ENCODE measurements at places on chromosomes 11 and 22.

DNA sequence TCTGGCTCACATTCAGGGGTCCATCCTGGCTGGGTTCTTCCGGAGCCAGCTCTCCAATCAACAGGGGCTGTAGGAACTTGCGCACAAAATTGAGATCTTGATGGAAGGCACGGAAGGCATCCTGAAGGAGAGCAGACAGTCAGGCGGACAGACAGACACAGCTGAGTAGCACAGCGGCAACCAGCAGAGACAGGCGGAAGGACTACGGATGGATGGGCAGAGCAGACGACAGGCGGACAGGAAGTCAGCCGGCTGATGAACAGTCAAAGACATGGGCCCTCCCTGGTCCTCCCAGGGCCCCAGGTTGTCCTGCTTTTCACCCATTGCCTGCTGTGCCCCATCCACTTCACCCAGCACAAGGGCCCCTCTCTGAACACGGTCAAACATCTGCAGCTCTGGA, 11.3 kb downstream of the FADS3 start:
- DNase-seq = no peak

GRCh38 chr11:118610773-118611432, 3.5 kb downstream of the PHLDB1 start:
- peak; percentile 68 for DNase-seq

DNA sequence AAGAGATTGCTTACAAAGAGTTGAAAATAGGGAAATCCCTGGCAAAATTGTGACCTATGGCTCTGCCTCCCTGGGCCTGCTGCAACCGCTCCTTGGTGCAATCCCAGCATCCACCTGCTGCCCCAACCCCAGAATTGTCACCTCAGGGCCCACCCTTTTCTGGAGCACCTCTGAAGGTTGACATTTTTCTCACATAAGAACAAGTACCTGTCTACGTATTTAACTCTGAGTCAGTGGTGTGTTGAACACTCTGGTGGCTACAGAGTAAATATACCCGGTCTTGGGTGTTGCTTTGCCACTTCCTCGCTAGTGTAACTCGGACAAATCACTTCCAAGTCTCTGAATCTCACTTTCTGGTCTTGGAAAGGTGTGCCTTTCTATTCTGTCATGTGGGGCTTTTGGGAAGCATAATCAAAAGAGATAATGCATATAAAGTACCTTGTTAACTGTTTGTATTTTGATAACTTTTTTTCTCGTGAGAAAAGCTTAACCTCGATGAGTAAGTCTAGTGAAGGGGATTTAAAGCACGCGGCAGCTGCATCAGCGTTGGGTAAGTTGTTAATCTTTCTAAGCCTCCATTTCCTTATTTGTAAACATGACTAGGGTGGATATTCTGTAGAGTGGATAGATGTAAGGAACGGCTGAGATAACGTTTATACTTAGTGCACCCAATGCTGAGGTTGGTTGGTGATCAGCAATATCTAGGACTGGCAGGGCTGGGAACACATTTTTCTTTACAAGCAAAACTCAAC, 881.2 kb downstream of the OPCML start:
- no peak for DNase-seq

- DNase-seq = no peak
These were observed 125.9 kb downstream of the CCDC81 start for GRCh38 chr11:86500500-86501140.

DNA sequence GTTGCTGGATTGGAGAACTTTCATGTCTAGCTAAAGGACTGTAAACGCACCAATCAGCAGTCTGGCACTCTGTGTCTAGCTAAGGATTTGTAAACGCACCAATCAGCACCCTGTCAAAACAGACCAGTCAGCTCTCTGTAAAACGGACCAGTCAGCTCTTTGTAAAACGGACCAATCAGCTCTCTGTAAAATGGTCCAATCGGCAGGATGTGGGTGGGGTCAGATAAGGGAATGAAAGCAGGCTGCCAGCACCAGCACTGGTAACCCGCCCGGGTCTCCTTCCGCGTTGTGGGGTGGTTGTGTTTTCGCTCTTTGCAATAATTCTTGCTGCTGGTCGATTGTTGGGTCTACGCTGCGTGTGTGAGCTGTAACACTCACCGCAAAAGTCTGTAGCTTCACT, 11.3 kb downstream of the MYO18B start:
- no peak for DNase-seq

DNA sequence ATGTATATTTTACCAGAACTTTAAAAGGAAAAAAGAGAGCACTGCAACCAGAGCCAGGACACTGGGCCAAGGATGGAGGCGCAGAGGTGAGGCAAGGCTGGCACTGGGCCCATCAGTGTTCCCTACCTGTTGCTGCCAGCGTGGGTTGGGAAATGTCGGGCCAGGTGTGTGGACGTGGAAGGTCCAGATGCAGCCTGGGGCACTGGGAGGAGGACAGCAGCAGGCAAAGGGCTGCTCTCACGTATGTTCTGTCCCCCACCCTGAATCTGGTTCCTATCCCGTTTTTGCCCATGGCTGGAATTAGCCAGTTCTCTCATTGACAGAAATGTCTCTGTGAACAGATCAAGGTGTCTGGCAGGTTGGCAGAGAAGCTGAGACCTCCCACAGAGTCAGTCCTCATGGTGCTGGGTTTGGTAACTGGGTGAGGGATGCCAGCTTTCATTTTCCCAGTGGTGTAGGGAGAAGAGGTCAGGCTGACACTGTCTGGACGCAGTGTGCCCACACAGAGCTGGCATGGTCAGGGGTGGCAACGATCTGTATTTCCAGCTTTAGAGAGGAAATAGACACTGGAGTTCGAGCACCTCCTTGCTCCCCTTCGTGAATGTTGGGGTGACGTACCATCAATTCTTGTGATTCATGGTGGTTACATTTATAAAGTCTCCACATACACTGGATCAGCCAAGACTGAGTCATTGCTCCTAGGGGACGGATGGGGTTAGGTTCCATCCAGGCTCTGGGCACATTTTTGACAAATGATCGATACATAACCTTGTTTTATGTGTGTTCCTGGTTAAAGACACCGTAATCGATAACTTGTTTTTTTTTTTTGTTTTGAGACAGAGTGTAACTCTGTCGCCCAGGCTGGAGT, 4.3 kb upstream of the PNPLA3 start:
- peak; percentile 41 for DNase-seq

GRCh38 chr11:12696911-12697581, 22.8 kb downstream of the TEAD1 start:
- peak; percentile 93 for DNase-seq

DNA sequence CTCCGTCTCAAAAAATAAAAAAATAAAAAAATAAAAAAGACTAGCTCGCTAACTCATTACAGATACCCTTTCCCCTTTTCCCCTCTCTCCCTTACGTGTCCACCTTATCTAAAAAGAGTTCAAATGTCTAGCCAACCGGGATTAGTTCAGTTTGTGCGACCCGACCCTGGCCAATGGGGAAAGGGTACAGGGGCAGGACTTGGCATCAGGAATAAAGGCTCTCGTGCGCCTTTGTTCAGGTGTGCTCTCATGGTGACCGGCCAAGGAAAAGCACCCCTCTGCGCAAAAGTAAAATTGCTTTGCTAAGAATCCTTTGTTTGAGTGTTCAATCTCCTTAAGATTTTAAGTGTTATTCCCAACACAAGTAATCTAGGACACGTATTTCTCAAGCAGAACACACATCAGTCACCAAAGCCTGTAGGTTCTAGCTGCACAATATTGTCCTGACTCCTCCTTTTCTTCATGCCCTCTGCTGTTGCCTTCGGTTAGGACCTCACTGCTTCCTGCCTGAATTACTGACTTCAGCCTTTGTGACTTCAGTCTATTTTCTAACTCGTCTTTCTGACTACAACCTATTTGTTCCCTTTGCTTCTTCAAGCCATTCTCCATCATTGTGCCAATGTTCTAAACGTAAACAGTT, 20.7 kb upstream of the CECR2 start:
- DNase-seq = no peak

- DNase-seq = no peak
These were observed 362.6 kb upstream of the CHORDC1 start for GRCh38 chr11:90585491-90585890.

GRCh38 chr22:48083502-48083901, 1321.1 kb downstream of the TBC1D22A start:
- DNase-seq = no peak

GRCh38 chr22:35840302-35840739, 122.6 kb downstream of the APOL5 start:
- peak; percentile 98 for DNase-seq

GRCh38 chr22:47180796-47181195, 418.3 kb downstream of the TBC1D22A start:
- no peak for DNase-seq

DNA sequence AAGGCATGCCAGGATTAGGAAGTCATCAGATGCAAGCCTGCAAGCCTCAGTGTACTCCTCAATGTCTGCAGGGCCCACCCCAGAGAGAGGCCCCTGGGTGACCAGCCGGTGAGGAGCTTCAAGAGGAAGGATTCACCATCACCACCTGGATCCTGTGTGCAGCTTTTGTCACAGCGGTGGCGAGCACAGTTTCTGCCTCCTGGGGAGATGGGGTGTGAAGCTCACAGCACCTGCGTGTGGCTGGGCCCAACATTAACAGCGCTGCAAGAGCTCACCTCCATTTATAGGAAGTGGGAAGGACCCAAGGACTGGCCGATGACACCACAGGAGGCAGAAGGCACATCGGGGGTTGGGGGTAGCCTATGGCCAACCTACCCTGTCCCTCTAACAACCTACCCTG, 235.3 kb downstream of the CTTN start:
- no peak for DNase-seq

- no peak for DNase-seq
These were observed 49.8 kb upstream of the GAB2 start for GRCh38 chr11:78467370-78467769.

DNA sequence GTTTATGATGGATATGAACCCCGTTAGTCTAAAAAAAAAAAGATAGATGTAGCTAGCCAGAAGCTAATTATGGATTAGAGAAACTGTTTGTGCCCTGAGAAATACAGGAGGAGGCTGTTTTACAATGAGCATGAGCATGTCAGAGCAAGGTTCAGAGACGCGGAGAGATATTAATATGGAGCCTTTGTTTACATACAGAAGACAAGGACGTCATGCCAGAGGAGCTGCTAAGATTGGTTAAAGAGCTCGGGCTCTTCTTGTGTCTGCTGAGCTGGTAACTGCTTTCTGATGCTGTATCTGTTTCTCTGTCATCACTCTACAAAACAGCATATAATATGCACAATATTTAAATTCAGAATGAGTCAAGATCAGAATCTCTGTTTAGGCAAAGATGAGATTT, 24.9 kb upstream of the CCDC89 start:
- DNase-seq = peak; percentile 27

GRCh38 chr11:11380340-11380739, 27.3 kb upstream of the CSNK2A3 start:
- DNase-seq = no peak

DNA sequence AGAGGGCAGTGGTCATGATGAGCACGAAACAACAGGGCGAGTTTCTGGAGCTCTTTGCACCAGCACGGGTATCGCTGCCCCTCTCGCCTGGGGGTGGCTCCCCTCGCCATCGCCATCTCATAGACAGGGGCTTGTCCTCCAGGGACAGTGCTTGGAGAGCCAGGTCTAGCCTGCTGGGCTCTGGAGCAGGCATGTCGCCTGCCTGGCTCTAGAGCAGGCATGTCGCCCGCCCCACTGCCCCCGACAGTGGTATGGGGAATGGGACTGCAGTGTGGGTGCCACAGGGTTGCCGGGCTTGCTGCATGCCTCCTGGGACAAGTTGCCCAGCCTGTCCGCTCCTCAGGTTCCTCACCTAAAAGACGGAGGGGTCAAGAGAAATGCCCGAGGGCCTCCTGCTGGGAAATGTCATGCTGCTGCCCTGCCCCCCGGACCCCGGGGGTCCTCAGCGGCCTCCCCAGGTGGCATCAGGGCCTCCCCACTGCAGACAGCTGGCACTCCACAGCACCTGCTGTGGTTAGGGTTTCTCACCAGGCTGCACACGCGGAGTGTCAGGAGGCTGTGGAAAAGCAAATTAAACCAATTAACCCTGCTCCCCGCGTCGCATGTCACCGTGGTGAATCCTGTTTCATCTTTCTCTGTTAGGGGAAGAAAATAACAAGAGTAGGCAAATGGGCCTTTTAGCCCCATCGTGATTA, 403.0 kb downstream of the TBC1D22A start:
- no peak for DNase-seq

GRCh38 chr11:62374801-62375200, 37.6 kb downstream of the ASRGL1 start:
- no peak for DNase-seq

DNA sequence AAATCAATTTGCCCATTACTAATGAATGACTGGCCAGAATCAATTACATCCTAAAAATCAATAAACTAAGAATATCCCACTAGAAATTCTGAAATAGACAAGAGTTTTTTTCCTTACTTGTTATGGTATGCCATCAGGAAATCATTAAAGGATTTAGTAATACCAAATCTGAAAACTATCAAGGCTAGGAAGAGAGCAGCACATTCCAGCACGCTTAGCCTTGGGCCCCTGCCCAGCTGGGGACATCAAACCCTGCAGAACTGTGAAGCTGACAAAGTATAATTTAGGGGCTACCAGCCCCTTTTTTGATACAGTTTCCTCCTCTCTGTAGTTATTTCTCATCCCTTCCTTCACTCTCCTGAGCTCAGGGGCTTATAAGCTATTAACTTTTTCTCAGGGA, 247.8 kb upstream of the ZC3H12C start:
- DNase-seq = no peak

Data from epithelial cell of esophagus (primary cell).